ENCODE measurements at places on chromosomes 2 and 18. TPM values are rescaled to one million over a fixed set of nuclear protein-coding genes. Genes with fewer than 3 reads are reported as not detected.

ALPP gene
- 0.29 TPM for total RNA-seq

CYP27A1 gene
- 0.52 TPM for total RNA-seq

- DNase-seq: no peak
- H3K4me3 ChIP-seq: no peak overlapping the region
- peaks cover 4% of the 10 kb centered on the region for H3K4me1 ChIP-seq
- H3K27me3 ChIP-seq: peaks cover 10% of the 10 kb centered on the region
Observed at GRCh38 chr2:208366215-208367127, 40.1 kb upstream of the PTH2R start.

DNA sequence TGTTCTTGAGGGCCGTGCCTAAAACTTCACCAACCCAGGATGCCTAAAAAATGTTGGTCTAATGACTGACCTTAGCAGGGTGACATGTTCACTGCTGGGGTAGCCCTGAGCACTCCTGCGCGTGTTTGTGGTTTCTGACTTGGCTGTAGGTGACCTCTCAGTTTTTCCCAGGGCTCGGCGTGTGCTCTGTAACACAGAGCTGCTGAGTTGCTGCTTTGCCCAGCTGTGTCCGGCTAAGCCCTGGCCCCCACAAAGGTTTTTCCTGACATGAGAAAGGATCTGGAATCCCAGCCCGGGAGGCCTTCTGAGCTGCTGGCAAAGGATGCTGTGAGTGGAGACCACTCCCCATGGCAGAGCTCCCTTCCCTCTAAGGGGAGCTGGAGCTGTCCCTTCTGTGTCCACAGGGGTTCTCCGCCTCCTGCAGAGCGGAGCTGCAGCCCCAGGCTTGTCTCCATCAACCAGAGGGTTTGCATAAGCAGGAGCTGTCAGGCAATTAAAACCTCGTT, 52.7 kb downstream of the CRIM1 start:
- H3K36me3 ChIP-seq: no peaks in the 10 kb centered on the region
- peaks cover 13% of the 10 kb centered on the region for H3K27me3 ChIP-seq
- DNase-seq: no peak

DNA sequence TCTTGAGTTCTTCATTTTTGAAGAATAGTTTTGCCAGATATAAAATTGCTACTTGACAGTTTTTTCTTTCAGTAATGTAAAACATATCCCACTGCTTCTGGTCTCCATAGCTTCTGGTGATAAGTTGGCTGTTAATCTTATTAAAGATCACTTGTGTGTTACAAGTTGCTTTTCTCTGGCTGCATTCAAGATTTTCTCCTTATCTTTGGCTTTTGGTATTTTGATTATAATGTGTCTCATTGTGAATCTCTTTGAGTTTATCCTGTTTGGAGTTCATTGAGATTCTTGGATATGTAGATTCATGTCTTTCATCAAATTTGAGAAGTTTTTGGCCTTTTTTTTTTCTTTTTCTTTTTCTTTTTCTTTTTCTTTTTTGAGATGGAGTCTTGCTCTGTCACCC, 20.2 kb upstream of the ADNP2 start:
- DNase-seq: no peak
- H3K4me1 ChIP-seq: no peaks in the 10 kb centered on the region
- peaks cover 7% of the 10 kb centered on the region for H3K27me3 ChIP-seq
- no peak overlapping the region for H3K4me3 ChIP-seq

GRCh38 chr2:121074293-121074932, 210.6 kb downstream of the TFCP2L1 start:
- no peaks in the 10 kb centered on the region for H3K36me3 ChIP-seq
- H3K27me3 ChIP-seq: peaks cover 22% of the 10 kb centered on the region
- H3K4me1 ChIP-seq: peaks cover 8% of the 10 kb centered on the region
- H3K4me3 ChIP-seq: no peak overlapping the region

DNA sequence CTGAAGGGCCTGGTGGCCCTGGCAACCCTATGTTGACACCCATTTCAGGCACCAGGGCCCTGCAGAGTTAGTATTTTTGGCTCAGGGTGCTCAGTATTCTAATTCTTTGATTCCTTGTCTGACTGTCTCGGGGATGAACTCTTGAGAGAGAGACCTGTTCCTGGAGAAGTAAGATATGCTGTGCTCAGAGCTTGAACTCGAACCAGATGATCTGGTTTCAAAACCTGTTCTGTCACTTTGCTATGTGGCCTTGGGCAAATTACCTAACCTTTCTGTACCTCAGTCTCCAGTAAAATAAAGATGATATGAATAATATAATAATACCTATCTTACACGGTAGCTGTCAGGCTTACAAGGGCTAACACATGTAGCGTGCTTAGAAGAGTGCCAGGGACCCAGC, 294.2 kb downstream of the DYSF start:
- no peak overlapping the region for H3K4me3 ChIP-seq
- no peak for DNase-seq
- peaks cover 21% of the 10 kb centered on the region for H3K27me3 ChIP-seq

DNA sequence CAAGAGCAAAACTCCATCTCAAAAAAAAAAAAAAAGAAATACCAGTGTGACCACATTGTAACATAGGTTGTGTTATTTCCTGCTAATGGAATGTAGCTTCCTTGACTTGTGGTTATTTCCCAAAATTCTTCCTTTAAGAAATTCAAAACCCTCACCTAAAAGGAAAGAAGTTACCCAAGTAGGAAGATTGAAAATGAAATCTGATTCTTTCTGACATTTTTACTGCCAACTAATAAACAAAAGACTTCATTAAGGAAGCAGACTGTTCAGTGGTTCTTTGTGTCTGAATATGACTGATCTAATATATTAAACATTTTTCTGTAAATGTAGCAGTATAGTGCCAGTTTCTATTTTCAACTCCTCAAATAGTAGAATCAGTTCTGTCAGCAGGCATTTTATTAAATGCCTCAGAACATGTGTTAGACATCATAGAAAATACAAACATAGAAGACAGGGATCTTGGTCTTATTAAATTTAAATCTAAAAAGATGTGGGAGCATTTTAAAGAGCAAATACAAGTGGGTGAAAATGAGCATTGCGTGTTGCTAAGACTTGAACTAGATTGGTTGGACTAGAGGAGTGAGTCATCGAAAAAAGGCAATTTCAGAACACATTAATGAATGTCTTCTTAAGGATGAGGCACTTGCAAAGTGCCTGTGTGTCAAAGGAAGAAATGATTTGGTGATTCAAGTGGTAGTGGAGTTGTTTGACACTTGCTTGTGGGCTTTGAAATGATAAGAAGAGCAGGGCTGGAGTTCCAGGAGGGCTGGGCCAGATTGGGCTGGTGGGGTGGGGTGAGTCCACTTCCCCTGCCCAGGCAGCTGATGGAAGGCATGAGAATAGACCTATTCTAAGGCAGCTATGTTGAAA, 53.4 kb downstream of the PKP4 start:
- H3K27ac ChIP-seq: no peak overlapping the region
- peaks cover 16% of the 10 kb centered on the region for H3K4me1 ChIP-seq
- peaks cover 2% of the 10 kb centered on the region for H3K36me3 ChIP-seq
- no peak overlapping the region for H3K4me3 ChIP-seq
- no peak for DNase-seq

- no peaks in the 10 kb centered on the region for H3K27me3 ChIP-seq
- DNase-seq: no peak
- H3K36me3 ChIP-seq: no peaks in the 10 kb centered on the region
Observed at GRCh38 chr18:5673616-5674015, 129.8 kb upstream of the EPB41L3 start.

DNA sequence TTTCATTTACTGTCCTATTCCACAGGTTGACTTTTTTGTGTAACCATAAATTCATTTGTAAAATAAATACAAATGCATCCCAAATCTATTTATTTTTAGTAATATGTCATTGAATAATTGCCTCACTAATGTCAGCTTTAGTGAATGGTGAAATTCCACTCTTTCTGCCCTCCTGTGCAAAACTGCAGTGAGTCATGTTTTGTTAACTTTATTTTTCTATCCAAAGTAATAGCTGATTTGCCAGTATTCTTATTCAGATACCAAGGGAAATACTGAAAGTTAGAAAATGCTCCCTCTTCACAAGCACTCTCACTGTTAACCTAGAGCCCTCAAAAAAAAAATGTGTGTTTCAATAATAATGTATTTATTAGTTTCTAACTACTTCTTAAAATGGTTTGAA, 322.8 kb downstream of the RIT2 start:
- no peaks in the 10 kb centered on the region for H3K4me1 ChIP-seq
- no peak overlapping the region for H3K4me3 ChIP-seq
- no peak overlapping the region for H3K27ac ChIP-seq
- H3K27me3 ChIP-seq: no peaks in the 10 kb centered on the region
- H3K36me3 ChIP-seq: no peaks in the 10 kb centered on the region

Measured in T-helper 17 cell (primary cell).